ENCODE measurements at places on chromosomes 3 and 15.

GRCh38 chr3:127940116-127940515 is 25.1 kb downstream of the KBTBD12 start:
- no peak for DNase-seq

GRCh38 chr15:73712107-73712506 is 27.9 kb downstream of the CD276 start:
- no peak for DNase-seq

DNA sequence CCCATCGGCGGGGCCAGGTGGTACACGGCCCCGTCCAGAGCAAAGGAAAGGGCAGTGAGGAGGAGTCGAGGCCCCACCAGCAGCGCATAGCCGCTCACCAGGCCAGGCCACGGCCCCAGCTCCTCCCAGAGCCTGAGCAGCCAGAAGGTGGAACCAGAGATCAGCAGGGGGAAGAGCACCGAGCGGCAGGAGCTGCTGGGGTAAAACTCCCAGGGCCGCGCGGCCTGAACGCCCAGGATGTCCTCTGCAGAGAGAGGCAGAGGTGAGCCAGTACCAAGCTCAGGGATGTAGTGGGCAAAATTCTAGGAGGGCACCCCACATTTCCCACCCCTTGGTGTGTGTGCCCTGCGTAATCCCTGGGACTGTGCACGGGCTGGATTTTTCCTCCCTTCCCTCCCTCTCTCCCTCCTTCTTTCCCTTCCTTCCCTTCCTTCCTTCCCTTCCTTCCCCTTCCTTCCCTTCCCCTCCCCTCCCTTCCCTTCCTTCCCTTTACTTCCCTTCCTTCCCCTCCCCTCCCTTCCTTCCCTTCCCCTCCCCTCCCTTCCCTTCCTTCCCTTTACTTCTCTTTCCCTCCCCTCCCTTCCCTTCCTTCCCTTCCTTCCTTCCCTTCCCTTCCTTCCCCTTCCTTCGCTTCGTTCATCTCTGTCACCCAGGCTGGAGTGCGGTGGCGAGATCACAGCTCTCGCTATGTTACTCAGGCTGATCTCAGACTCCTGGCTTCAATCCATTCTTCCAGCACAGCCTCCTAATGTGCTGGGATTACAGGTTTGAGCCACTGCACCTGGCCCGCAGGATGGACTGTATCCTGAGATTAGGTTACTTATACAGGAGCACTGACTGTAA is 6.3 kb upstream of the NCBP2 start:
- DNase-seq: no peak

DNA sequence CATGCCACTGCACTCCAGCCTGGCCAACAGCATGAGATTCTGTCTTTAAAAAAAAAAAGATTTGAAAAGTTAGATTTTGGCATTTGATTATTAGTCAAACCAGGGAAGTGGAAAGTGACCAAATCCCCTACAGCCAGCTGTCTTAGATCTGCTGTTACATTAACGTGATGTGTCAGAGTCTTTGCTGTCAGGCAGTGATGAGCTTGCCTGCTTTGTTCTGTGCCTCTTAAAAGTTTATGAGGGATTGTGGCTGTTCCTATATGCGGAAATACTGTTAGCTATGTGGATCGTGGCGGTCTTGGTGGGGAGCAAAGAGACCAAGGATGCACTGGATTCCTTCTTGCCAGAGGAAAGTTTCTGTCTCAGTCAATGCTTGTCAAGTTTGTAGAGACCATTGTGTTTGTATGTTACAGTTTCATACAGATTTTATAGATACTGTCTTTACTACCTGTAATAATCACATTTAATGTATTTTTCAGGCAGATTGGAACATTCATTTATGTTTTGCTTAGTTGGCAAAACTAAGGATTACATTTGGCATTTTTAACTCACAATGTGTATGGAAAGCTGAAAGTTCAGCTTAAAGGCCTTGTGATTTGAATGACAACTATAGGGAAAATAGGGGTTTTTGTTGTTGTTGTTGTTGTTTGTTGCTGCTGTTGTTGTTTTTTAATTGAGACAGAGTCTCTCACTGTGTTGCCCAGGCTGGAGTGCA is 137.4 kb downstream of the VPS8 start:
- DNase-seq: no peak

DNA sequence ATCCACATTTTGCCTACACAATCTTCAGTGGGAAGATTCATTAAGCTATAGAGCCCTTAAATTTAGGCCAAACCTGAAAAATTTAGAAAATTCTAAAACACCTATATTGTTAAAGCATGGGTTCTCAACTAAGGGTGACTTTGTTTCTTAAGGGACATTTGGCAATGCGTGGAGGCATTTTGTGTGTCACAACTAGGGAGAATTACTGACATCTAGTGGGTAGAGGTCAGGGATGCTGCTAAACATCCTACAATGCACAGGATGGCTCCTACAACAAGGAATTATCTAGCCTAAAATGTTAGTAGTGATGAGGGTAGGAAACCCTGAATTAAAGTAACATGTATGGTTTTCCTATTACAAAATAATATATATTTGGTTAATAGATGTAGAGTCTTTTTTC is 55.8 kb downstream of the TBC1D5 start:
- DNase-seq: no peak

- DNase-seq: peak; percentile 78
These were observed 75.6 kb downstream of the APBA2 start for GRCh38 chr15:28961391-28961790.

DNA sequence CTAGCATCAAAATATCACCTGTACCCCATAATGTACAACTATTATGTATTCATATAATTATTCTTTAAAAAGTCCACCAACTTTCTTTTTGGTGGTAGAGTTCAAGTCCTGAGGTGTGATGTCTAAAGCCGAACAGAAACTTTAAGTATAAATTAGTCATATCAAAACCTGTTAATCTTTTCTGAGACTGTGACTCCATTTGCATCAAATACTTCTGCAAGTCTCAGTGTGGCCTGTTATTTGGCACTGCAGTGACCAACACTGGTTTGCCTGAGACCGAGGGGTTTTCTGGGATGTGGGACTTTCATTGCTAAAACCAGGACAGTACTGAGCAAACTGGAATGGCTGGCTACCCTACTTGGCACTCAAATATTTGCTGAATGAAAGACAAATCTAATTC is 7.3 kb downstream of the NGLY1 start:
- DNase-seq: no peak

DNA sequence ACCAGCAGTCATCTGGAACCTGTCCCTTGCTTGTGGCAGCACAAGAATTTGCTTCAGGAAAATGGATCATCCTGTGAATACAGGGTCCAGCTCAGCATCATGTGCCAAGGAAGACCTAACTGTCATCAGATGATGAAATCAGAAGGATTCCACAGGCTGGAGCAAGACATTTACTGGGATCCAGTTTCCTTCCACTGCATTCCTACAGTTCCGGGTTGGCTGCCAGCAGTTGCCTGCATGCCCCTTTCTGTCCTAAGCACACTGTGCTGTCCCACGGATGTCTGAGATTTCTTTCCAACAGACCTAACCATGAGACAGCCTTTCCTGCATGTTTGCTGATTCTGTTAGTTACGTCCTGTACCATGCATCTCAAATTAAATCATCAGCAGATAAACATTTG is 140.7 kb downstream of the IMPG2 start:
- peak; percentile 37 for DNase-seq

DNA sequence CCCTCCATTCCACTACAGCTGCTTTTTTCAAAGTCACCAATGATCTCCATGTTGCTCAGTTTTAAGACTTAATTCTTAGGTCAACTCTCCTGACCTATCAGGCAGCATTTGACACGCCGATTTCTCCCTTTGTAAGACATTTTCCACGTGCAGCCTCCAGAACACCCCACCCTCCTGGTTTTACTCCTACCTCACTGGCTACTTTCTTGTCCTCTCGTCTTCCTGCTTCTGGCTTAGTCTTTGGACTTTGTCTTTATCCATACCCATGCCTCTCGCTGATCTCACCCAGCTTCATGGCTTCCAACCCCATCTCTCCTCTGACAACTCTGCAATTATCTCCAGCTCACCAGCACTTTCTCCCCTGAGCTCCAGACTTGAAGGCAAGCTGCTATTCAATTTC is 99.3 kb upstream of the UMPS start:
- DNase-seq: no peak

DNA sequence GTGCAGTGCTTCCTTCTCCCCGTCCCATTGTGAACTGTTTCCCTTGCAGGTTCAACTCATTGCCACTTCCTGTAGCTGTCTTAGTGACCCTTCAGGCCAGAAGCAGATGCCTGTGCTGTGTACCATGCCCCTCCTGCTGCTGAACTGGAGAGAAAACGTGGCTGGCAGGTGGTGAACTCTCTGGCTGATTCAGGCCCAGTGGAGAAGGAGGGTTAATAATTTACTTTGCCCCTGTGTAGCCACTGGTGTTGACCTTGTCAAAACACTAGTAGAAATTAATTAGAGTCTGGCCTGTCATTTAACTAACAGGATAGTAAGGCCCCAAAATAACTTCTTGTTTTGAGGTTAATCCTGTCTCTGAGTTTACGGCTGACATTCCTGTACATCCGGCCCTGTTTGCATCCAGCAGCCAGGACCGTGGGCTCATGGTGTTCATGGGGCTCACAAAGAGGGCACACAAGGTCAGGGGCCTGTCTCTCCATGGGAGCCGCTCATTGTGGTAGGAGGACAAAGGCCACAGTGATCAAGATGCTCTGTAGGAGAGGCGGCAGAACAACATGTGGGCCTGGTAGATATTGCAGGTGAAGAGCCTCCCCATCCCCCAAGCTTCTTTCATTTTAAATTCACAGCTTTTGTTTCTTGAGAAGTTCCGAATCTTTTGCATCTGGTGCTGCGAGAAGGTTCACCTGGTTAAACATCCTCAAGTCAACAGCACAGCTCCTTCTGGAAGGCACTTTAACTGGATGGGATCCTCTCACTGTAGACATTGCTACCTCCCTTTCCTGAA is 101.6 kb downstream of the CGNL1 start:
- no peak for DNase-seq

DNA sequence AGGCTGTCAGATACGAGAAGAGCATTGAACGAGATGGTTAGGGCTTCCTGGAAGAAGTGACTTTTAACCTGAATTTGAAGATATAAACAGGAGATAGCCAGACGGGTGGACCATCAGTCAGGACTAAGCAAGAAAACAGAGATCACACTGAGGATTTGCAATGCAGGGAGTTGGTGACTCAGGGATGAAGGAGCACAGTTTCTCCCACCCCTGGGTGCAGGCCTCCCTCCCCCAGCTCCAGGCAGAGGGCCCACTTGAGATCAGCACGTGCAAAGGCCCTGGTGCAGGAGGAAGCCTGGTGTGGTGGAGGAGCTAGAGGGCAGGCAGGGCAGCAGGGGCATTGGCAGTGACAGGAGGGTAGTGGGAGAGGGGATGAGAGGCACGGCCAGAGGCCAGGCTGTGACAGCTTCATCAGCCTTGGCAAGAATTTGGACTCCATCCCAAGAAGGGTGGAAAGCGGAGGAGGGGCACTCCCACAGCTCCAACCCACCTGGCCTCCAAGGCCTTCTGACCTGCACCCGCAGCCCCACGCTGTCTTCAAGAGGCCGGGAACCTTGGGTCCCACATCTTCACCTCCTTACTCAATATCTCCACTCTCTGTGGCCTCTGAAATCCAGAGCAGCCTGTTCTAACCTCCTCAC is 8.7 kb upstream of the PCSK6 start:
- DNase-seq: peak; percentile 34

GRCh38 chr3:194579091-194579606 is 54.1 kb downstream of the TMEM44 start:
- DNase-seq: no peak

GRCh38 chr3:141523615-141524375 is 37.0 kb downstream of the RASA2 start:
- DNase-seq: no peak

- no peak for DNase-seq
These were observed 36.7 kb downstream of the EPHA3 start for GRCh38 chr3:89144080-89144479.

DNA sequence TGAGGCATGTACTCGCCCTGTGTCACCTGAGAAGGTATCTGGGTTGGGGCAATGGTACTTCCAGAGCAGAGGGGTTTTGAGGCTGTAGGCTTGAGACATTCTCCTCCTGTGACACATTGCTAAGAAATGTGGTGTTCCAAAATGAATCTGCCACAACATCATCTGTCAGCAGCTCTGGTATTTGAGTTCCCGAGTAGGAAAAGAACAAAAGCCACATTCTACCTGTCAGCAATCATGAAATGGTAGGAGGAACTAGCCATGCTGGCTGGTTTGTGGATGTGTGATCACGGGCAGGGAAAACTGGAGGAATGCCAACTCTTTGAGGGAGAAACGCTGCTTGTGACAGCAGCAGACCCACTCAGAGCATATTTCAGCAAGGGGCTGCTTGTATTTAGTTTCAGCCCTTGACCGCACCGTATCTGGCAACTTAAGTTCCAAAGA is 579.4 kb upstream of the TBL1XR1 start:
- no peak for DNase-seq

DNA sequence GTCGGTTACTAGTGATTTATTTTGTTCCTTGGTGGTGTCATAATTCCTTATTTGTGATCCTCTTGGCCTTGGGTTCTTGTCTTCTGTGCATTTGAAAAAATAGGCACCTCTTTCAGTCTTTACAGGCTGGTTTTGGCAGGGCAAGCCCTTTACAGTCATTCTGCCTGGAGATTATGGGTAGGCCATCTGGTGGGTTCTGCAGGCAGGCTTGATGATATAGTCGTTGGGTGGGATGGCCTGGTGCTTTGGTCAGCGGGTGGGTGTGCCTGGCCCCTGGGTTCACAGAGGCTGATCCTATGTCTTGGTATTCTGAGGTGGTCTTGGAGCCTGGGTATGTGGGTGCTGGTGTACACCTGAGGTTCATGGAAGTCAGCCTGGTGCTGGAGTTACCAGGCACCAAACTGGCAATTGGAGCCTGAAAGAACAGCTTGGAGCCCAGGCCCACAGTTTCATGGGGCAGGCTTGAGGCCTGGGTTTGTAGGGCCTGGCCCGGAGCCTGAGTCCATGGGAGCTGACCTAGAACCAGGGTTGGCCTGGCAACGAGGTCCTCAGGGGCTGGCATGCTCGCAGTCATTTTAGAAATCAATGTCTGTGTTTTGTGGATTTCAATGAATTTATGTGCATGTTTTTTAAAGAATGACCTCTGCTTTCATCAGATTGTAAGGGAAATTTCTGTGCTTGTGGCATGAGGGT is 63.3 kb downstream of the DOCK3 start:
- no peak for DNase-seq

DNA sequence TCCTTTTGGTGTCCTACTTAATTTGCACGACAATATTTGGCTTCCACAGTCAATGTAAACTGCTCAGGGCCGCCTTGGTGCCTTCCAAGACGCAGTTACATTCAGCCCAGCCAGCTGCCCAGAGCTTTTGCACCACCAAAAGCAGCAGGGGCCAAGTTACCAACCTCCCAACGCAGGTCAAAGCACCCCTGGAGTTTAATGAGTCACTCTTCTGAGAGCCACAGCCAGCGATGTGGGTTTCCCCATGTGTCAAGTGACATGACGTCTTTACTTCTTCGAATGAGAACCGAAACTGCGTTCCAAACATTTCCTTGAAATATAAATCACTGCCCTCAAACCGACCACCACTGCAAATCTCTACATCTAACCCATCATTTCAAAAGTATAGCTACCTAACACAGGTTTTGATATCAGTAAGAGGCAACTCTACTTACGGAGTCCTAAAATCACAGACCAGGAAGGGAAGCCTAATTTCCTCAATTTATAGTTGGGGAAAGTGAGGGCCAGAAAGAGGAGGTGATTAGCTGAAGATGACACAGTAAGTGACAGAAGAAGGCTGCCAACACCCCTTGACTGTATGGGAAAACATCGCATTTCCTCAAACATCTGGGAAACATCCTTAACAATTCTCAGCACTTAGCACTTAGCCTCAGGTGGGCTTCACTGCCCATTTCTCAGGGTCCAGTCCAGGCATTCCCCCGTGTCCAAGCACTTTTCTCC is 24.5 kb downstream of the MB21D2 start:
- DNase-seq: no peak
